ENCODE measurements at places on chromosomes 2 and 18.

DNA sequence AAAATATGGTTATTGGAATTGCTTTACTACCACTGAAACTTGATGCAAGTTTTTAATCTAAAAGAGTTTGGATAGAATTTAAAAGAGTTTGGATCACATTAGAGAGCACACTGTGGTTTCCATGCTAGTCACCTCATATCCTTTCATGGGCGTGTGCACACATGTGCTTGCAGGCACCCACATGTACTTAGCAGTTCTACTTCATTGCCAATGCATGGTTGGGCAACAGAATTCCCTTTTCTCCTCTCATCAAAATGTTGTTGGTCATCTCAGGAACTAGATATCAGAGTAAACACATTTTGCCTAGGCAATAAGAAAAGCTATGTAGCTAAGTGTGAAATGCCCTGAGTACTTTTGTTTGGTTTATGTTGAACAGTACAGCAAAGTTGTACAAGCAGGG is 254.1 kb upstream of the RASGRP3 start:
- no peak for DNase-seq

GRCh38 chr2:236797411-236797810 is 227.8 kb downstream of the ACKR3 start:
- DNase-seq = no peak

GRCh38 chr2:236662231-236663185 is 92.9 kb downstream of the ACKR3 start:
- no peak for DNase-seq

DNA sequence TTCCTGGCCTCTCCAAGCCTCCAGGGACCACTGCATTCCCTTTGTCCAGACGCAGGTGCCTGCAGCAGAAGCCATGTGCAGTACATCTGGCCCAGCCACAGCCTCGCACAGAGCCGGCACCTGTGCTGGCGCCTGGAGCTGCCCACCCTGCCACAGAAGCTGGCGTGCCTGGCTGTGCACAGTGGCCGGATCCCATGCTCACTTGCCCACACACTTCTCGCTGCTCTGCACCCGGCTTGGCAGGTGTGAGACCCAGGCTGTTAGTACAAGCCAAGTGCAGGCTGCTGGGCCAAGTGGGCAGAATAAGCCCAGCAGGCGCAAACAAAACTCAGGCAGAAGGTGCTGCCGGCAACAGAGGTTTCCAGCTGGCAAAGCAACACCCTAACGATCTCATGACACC is 124.5 kb upstream of the CCDC150 start:
- DNase-seq = no peak
